ENCODE measurements at places on chromosomes 1 and 21.

DNA sequence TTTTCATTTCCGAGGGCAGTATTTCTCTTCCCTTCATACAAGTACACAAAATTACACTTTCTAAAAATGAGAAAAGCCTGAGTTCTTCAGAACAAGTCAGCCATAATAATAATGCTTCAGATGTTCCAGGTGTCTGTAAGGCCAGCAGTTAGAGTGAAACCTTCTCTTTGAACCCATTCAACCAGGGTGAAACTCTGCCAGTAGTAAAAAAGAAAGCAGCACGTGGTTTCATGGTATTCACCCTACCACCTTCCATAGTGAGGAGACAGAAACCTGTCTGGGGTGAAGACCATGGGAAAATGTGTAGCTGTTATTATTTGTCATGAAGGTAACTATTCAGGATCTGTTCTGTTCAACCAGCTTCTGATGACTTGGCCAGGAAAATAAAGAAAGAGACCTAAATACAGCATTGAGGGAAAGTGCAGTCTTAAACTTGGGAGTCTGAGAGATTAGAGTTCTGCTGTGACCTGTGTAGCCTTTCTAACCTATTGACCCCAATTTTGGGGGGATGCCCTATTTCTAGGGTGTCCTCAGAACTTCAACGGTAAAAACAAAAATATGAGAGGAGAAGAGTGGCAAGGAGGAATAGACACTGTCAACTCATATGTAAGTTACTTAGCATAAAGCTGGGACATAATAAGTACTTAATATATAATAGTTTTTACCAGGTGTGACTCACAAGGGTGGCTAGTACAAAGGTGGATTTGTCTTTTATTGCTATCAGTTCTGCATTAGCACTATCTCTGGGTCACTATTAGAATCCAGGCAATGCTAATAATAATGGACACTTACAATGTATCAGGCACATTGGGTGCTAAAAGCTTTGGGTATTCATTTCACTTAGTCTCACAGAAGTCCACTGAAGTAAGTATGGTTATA lies 70.0 kb upstream of the TNFSF4 start:
- no peak for DNase-seq

DNA sequence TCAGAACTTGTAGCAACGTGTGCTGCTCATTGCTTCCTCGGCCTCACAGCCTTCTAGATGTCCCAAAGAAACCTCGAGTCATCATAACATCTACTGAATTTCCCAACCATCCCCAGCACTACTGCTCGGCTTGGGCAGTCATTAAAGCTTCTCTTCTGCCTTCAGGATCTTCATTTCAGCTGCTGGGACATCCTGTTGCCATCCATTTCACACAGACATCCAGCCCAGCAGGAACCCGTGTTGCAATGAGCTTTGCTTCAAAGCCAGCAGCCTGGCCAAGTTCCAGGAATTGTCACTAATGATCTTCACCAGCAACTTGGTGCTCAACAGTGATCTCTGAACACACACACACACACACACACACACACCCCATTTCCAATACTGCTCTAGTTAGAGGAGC lies 18.5 kb downstream of the WLS start:
- no peak for DNase-seq

GRCh38 chr1:18121072-18121820 lies 13.6 kb downstream of the IGSF21 start:
- no peak for DNase-seq

- DNase-seq: no peak
Observed at GRCh38 chr1:25893116-25893515, 13.1 kb downstream of the STMN1 start.

- peak; percentile 62 for DNase-seq
Observed at GRCh38 chr21:46100426-46100825, 2.5 kb downstream of the COL6A2 start.

GRCh38 chr1:16006552-16007485 lies 2.8 kb downstream of the SRARP start:
- no peak for DNase-seq
